Activated naive CD4-positive, alpha-beta T cell treated with anti-CD3 and anti-CD28 coated beads, Interleukin-2, amount 50 U/mL, for 16 hours (primary cell): ENCODE measurements at places on chromosomes 4 and X.

GRCh38 chr4:53532521-53532920 lies 58.8 kb downstream of the LNX1 start:
- no peak for DNase-seq

DNA sequence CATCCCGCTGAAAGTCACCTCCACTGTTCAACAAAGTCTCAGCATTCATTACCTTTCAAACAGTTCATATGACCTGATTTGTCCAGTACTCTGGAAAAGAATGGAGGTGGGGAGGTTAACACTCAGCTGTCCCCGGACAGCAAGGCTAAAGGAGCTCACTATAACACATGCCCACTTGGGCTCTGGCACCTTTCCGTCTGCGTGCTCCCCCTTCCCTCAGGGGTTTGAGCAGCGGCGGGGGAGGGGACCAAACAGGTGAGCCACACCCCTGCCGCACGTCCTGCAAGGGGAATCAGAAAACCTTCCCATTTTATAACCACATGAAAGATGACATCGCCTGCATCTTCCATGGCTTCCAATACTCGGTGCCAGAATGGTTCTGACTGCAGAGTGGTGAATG lies 39.9 kb upstream of the NFXL1 start:
- no peak for DNase-seq

GRCh38 chr4:68717999-68718398 lies 47.5 kb upstream of the UGT2B15 start:
- DNase-seq = no peak

GRCh38 chrX:63963095-63963784 lies 178.2 kb upstream of the ARHGEF9 start:
- no peak for DNase-seq
